ENCODE measurements at places on chromosomes 16 and 17.

DNA sequence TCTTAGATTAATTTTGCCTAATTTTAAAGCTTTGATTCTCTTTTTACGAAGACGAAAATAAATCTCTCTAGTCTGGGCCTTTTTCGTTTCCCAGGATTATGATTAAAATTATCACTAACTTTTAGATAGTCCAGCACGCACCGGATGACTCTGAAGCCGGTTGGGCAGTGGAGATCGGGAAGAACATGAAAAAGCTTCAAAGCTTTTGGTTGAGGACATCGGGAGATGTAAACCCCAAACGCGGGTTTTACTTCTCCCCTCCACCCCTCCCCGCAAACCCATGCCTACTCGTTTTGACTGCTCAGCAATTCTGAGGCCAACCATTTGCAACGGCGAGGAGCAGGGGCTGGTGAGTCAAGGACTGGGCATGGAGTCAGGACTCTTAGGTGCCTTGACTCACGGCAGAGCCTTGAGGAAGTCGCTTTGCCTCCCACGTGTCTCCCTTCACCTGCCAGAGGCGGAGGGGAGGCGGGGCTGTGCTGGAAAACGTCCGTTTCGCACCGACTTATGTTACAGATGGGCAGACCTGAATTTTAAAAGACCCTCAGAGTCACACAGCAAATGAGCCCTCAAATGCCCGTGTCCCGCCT is 989 bp upstream of the DUSP14 start:
- DNase-seq, result peak; percentile 77

GRCh38 chr17:30302241-30302640 is 10.5 kb upstream of the BLMH start:
- no peak for DNase-seq

DNA sequence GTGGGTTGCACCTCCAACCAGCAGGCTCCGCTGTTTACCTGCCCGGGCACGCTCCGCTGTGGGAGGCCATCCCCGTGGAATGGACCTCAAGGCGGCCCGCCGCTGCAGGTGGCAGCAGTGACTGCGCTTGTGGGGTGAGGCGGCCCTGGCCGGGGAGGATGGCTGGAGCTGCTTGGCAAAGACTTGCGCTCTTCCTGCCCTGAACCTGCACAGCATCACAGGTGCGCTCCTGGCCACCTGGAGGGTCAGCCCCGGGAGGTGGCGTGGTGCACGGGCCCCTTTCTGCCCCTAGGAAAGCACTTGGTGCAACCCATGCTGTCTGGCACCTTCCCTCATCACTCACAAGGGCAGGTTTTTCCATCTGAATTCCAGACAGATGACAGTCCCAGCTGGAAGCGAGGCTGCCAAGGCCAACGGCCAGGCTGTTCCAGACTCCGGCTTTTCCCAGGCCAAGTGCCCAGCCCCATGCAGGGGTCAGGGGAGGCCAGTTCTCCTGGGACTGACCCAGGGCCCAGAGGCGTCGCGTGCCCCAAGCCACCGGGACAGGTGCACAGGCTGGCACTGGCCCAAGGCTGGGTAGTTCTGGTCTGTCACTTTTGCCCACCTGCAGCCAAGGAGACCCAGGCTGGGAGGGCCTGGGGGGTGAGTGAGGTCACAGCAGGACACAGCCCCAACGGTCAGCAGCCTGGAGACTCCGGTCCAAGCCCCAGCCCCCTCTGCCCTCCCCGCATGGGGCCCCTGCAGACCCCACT is 13.3 kb downstream of the UTS2R start:
- no peak for DNase-seq

GRCh38 chr16:68873635-68874471 is 30.5 kb downstream of the TANGO6 start:
- DNase-seq, result no peak

- DNase-seq, result no peak
Measured at GRCh38 chr16:2337431-2338296, 2.9 kb downstream of the ABCA3 start.

DNA sequence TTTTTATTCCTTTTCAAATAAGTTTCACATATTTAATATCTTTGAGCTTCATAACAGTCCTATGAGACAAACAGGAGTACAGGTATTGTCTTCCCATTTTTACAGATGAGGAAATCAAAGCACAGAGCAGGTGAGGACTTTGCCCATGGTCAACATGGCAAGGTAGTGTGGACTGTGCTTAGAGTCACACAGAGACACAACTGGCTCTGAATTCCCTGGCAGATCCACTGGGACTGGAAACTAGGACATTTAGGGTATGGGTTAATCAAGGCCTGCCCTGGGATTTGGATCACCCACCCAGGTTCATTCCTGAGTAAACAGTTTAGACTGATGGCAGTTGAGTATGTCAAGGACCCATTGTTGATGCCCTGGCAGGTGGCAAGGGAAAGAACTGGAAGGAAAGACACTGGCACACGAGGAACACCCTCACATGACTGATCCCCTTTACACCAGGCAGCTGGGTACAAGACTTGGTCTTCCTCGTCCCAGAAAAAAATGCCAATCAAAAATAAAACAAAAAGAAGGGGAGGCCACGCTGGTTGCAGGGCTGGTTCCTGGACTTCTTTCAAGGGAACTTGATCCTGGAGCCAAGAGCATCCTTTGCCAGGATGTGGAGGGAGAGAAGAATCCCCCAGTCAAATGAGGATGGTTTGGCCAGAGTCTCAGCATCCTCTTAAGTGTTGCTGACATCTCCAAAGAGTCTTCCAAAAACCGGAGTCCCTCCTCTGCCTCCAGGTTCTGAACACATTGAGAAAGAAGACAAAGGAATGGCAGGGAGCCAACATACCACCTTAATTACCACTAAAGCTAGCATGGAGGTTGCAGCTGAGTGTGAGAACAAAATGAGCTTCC is 34.9 kb downstream of the CHD9 start:
- no peak for DNase-seq

GRCh38 chr16:57276596-57276995 is 7.9 kb downstream of the PLLP start:
- no peak for DNase-seq

DNA sequence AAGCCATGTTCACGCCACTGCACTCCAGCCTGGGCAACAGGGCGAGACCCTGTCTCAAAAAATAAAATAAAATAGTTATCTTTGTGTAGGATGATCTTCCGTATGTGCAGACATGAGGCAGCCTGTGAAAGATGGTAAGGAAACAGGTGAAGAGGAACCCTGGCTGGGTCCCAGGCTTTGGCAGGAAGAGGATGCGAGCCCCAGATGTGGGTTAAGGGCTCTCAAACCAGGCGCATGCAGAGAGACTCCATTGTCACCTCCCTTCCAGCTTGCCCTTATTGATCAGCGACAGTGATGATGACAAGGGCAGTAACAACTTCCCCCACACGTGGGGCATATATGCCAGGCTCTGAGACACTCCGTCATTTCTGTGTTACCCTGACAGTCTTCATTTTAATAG is 106.8 kb downstream of the GNAO1 start:
- DNase-seq, result no peak

DNA sequence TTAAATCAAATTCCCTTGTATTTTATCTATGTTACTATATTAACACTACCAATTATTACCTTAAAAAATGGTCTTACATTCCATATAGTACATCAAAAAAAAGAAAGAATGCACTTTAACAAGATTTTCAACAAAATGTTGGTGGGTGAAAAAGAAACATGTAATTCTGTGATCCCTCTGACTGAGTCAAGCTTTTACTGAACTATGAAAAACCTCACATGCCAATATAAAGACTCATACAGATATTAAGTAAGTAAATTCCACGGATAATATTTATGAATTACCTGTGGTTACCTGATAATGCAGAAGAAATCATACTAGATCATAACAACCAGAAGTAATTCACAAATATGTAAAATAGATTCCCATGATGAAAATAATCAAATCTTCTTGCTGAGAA is 12.4 kb downstream of the COIL start:
- DNase-seq, result no peak

DNA sequence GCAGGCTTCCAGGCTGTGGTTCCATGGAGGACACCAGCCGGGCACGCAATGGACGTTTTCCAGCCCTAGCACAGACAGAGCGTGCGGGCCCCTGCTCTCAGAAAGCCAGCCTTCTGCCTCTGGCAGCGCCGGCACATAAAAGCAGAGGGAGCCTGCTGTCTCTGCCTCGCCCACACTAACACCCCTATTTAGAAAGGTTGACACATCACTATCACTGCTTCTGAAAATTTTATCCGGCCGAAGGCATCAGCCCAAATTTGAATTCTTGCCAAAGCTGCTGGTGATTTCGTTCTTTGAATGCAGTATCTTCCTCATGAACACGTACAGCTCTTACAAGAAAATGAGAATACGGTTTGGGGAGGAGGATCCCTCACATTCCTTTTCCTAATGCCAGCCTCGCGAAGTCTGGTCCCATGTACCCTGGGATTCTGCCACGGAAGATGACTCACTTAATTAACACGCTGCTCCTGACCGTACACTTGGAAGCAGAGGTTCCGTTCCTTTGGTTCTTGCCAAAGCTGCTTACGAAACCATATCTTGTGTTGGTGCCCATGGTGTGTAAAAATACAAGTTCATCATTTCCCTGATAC is 1.3 kb upstream of the RAB11FIP3 start:
- DNase-seq, result no peak

- DNase-seq, result no peak
Measured at GRCh38 chr16:31099860-31100638, 5.5 kb upstream of the VKORC1 start.

GRCh38 chr16:28009586-28010373 is 53.7 kb downstream of the GSG1L start:
- no peak for DNase-seq

- DNase-seq, result no peak
Measured at GRCh38 chr17:49386373-49386772, 24.3 kb upstream of the ZNF652 start.

GRCh38 chr17:74862108-74862901 is 2.6 kb upstream of the GRIN2C start:
- DNase-seq, result peak; percentile 88

DNA sequence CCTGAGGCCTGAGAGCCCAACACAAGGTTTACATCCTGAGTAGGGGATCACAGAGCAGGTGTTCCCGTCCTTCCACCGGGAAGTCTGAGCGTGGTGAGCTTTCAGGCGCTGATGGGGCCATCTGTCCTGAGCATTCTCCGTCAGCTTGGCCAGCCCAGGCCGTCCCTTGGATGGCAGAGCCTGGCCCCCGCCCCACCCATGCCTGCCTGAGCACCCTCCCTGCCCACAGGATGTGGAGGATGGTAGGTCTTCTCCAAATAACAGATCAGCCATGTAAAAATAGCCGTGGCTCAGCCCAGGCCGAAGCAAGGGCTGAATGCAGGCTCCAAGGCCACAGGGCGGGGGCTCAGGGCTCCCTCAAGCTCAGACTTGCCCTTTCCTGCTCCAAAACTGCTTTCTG is 20.2 kb downstream of the SPNS2 start:
- DNase-seq, result no peak

DNA sequence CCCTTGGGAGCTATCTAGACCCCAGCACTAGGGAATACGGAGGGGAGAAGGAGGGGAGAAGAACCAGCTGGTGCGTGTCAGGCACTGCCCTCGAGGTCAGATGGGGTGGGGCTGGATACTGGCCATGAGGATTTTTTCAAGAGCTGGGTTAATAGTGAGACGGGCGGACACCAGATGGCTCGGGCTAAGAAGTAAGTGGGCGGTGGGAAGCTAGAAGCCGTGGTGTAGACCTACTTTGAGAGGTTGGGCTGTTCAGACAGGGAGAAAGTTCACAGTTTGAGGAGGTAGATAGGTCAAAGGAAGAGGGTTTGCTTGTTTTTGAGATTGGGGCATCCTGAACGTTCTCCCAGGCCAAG is 303.8 kb downstream of the SEC14L1 start:
- DNase-seq, result no peak

DNA sequence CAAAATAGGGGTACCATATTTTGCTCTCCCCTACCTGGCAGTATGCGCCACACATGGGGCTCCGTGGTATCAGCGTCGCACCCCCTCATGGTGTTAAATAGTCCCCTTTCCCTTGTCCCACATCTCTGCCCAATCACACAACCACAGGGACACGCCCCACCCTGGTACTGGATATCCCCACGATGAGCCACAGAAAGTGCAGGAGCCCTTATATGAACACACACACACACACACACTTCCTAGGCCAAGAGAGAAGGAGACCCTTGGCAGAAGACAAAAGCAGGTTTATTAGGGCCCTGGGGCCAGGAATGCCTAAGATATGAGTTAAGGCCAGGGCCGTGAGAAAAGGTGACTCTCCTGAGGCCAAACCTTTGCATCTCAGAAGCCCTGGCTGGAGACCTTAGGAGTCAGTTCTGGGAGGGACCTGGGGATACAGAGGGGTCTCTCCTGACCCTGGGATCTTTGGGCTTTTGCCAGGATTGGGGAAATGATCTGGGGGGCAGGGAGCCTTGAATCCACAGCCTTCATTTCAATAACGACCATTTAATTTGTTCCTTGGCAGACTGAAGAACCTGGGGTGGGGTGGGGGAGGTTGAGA is 11.6 kb downstream of the COPZ2 start:
- DNase-seq, result peak; percentile 69

DNA sequence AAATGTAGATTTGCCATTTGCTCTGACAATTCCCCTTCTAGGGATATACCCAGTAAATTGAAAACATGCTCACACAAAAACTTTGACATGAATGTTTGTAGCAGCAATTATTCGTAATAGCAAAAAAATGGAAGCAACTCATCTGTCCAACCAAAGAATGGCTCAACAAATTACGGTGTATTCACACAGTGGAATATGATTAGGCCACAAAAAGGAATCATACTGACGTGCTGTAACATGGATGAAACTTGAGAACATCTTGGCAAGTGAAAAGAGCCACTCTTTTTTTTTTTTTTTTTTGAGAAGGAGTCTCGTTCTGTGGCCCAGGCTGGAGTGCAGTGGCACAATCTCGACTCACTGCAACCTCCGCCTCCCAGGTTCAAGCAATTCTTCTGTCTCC is 24.1 kb upstream of the SPNS3 start:
- DNase-seq, result no peak

- DNase-seq, result no peak
Measured at GRCh38 chr17:8963647-8964258, 1.8 kb downstream of the PIK3R5 start.

- DNase-seq, result peak; percentile 55
Measured at GRCh38 chr17:48045316-48046001, 2.7 kb upstream of the NFE2L1 start.

DNA sequence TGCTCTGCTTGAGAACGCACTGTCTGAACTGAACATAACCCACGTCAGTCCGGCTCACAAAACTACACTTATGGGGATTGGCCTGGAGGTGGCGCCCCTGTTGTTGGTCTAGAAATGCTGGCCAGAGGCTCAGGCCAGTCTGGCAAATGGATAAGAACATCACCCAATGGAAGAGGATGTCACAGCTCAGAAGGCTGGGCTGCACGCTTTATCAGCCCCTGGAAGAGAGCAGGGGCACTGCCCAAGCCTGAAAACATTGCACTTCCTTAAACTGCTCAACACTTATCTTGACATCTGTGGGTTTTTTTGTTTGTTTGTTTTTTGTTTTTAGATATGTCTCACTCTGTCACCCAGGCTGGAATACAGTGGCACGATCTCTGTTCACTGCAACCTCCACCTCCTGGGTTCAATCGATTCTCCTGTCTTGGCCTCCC is 24.8 kb upstream of the BPTF start:
- peak; percentile 74 for DNase-seq

- no peak for DNase-seq
Measured at GRCh38 chr17:82449883-82450356, 632 bp downstream of the CYBC1 start.

All from sciatic nerve (tissue), 2 donors.